Chondrocyte (in vitro differentiated cells): ENCODE measurements at places on chromosomes 12 and 14. TPM values are rescaled to one million over a fixed set of nuclear protein-coding genes. Genes with fewer than 3 reads are reported as not detected.

DNA sequence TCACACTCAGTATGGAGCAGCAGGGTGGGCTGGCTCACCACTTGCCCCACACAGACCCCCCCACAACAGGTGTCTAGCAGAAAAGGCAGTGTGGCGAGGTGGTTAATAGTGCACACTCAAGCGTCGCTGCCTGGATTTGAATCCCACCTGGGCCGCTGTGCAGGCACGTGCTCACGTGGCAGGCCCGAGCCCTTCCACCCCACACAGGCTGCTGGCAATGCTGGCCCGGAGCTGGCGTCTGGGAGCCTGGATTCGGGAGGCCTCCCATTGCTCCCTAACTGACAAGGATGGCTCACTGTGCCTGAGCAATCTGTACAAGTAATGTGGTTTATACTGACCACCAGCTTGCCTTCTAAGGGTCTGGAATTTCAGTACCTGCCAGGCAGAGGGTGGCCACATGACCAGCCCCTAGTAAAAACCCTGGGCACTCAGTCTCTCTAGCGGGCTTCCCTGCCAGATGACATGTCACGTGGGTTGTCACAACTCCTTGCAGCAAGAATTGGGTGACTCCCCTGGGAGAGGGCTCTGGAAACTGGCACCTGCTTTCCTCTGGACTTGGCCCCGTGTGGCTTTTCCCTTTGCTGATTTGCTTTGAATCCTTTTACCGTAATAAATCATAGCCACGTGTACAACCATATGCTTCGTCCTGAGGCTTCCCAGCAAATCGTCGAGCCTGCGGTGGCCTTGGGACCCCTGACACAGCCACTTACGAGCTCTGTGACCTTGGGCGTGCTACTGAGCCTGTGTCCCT lies 72.8 kb downstream of the SCARB1 start:
- no peak for DNase-seq

GRCh38 chr12:131350943-131351318 lies 360.0 kb upstream of the SFSWAP start:
- no peak for DNase-seq

DNA sequence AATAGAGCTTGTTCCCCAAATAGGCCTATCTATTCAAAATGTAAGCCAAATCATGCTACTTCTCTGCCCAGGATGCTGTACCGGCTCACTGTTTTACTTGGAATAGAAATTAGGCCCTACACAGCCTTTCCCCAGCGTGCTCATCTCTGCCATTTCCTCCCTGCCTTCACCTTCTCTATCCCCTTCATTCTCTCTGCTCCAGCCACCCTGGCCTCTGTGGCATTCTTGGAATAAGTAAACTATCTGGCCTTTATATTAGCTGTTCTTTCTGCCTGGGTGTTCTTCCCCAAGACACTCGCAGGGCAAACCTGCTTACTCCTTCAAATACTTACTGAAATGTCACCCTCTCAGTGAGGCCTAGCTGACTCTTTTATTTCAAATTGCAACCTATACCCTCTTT lies 30.9 kb upstream of the DYRK2 start:
- no peak for DNase-seq

GRCh38 chr12:89833337-89834252 lies 125.0 kb upstream of the ATP2B1 start:
- no peak for DNase-seq

Gene RNASE3
- total RNA-seq = not detected in 3 replicates

- DNase-seq = no peak
These were observed 183.9 kb upstream of the BMP4 start for GRCh38 chr14:54140551-54140950.

DNA sequence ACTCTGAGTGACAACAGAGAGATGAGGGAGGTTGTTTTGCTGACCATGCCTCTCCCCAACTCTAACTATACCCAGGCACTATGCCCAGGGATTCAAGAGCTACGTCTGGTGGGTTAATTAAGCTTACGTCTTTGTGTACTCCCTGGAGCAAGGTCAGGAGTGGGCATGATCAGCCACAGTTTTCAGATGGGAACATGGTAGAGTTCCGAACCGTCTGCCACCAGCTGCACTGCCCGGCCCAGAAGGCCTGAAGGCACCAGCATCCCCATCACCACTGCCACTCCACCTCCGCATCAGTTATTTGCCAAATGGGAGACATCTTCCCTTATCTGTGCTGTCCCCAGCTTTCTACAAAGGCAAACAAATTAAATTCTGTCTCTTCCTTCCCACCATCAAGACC lies 11.1 kb upstream of the GPX2 start:
- DNase-seq = no peak

GRCh38 chr12:33690562-33690961 lies 250.9 kb upstream of the SYT10 start:
- no peak for DNase-seq

Gene TMEM63C
- total RNA-seq = 7.6 to 10.3 TPM (median 8.7 TPM) in 3 replicates

GRCh38 chr14:69587389-69587788 lies 12.7 kb upstream of the CCDC177 start:
- no peak for DNase-seq

Gene SERPINA10
- total RNA-seq = not detected in 3 replicates

DNA sequence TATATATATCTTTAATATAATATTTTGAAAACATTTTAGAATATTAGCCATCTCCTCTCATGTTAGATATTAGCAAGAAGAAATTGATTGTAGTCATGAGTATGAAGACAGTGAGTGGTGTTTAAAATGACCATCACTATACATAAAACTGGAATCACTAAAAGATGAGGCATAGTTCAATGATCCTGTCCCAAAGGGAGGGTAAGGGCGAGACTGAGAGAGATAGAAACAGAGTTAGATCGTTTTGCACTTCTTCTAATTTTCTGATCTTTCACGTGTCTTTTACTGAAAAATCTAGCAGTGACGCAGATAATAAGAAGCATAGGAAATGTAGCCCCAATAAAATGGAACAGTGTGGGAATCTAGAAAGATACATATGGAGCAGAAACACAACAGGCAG lies 627.4 kb downstream of the SLC16A7 start:
- DNase-seq = no peak

- no peak for DNase-seq
These were observed 83.5 kb downstream of the SAMD4A start for GRCh38 chr14:54650331-54650958.

Gene KRT86
- 0.44 to 0.92 TPM (median 0.67 TPM) in 3 replicates for total RNA-seq

GRCh38 chr14:104865081-104865630 lies at the start of gene CEP170B:
Gene CEP170B, plus strand, starts transcription at chr14:104865268. Its CDS starts 3,183 bp downstream, at chr14:104868451.
- no peak for DNase-seq
